ENCODE measurements at places on chromosomes 1 and 21.

DNA sequence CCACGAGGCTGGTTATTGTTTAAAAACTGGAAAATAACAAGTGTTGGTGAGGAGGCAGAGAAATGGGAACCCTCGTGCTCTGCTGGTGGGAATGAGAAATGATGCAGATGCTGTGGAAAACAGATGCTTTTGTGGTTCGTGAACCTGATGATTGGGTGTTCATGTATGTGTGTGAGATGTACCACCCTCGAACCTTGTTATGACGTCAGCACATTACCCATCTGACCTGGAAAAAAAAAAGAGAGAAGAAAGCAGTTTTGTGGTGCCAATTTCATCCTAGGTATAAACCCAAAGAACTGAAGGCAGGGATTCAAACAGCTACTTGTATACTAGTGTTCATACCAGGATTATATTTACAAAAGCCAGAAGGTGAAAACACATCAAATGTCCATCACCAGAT is 6.4 kb upstream of the CFAP107 start:
- DNase-seq = no peak

GRCh38 chr21:45805321-45805720 is 161.8 kb downstream of the PCBP3 start:
- DNase-seq = no peak

DNA sequence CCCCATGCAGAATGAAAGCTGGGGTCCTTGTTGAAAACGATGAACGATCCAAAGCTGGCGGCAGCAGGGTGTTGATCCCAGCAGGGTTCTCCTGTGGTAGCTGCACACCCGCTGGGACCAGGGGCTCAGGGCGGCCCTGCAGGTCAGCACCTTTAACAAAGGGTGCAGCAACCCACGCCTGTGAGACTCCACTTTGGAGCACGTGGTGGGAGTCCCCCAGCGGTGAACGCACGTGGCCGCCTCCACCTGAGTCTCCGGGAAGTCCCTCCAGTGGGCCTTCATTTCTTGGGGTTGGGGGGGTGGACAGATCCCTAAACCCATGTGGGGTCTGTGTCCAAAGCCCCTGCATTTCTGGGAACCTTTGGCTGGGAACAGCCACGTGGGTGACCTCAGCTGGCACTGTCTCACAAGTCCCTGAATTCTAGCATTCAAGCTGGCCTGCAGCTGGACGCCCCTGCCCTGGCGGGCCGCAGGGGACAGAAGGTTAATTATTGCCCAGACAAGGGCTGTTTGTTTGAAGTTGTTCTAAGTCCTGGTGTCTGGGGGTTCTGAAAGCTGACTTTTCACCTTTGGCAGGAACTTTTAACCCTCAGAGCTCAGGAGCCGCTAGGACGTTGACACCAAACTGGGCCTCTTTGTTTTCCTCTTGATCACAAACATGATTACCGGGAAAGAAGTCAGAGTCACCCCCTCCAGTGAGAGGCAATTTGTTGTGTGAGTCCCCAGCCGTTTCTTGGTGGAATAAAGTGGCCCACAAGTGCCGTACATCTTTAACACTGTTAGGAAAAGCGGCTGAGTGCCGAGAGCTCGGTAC is 64.5 kb downstream of the COL18A1 start:
- no peak for DNase-seq

GRCh38 chr1:177665935-177666334 is 303.9 kb downstream of the SEC16B start:
- DNase-seq = no peak

DNA sequence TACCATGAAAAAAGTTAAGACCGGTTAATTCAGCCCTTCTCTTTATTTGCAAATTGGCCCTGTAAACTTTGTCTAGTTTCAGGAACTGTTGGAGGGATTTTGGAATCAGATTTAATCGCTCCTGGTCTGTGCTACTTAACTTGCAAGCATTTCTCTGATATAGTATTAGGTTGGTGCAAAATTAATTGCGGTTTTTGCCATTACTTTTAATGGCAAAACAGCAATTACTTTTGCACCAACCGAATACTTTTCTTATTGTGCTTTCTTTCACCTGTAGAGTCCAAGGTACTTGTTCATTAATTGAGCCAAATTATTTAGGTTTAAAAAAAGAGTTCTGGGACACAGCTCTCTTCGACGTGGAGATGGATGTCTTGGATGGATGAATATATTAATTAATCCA is 92.8 kb upstream of the HNRNPU start:
- no peak for DNase-seq

GRCh38 chr1:46522184-46522968 is 29.1 kb downstream of the KNCN start:
- no peak for DNase-seq

DNA sequence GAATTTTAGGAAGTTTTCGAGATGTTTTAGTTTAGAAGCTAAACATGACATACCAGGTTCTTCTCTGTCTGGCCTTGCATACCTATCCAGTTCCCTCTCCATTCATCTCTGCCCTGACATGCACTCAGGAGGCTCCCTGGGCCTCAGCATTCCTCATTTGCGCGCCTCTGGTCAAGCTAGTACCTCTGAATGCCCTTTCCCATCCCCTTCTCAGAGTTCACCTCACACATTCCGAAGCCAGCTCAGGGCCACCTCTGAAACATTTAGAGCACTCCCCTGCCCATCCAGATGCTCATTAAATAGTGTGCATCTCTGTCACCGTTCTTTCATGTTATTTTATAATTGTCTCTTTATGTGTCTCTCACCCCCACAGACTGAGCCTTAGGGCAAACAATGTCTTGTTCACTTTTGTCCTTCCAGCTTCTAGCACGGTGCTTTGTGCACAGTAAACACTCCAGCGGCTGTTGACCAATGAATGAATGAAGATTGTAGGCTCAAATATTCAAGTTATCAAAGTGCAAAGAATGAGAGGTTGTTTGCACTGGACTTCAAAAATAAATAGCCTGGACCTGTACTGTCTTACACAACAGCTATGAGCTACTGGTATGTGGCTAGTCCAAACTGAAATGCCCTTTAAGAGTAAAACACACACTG is 1.2 kb upstream of the DHCR24 start:
- DNase-seq = no peak

DNA sequence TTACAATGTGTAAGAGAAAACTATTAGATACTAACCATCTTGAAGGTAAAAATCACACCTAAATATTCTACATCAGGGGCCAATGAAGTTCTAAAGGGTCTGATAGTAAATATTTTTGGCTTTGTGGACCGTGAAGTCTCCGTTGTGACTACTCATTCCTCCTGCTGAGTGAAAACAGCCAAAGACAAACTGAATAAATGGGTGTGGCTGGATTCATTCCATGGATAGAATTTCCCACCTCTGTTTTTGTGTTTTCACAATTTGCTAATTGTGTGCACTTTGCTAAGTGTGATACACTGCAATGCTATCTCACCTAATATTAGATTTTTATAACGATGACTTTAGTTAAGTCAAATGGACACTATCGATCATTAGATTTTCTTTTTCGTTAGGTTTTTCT is 1474.0 kb downstream of the PLA2G4A start:
- no peak for DNase-seq

GRCh38 chr1:169692756-169693460 is 18.5 kb downstream of the SELL start:
- no peak for DNase-seq

- peak; percentile 29 for DNase-seq
Observed at GRCh38 chr1:171486048-171486519, 754 bp downstream of the PRRC2C start.

DNA sequence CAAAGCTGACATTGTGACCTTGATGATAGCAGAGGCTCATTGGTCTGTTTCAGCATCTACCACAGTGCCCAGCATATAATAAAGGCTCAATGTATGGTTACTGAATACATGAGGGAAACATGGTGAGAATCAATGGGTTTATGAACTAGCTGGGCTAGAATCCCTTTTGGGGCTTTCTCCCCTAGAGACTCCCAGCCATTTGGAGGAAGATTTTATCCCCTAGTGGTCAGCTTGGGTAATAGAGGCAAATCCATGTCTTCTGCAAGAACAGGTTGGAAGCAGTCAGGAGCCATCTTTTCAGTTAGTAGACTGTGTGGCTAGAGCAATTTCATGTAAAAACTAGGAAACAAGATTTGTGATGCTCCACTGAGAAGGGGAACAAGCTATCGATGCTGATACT is 15.8 kb upstream of the REG4 start:
- peak; percentile 71 for DNase-seq

DNA sequence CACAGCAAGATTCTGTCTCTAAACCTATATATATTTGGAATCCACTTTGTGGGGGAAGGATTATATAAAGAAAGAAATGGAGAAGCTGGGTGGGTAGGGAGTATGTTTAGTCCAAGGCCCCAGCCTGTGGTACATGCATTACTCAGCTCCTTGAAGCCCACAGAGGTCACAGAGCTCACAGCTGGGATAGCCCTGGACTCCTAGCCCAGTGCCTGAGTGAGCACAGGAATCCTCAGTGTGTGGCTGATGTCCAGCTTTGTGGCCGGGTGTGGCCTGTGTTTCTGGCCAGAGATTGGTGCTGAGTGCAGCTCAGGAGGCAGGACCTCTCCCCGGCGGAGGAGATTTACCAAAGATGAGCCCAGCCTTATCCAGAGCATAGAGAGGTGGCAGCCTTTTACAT is 7.6 kb downstream of the CAPN9 start:
- DNase-seq = no peak

DNA sequence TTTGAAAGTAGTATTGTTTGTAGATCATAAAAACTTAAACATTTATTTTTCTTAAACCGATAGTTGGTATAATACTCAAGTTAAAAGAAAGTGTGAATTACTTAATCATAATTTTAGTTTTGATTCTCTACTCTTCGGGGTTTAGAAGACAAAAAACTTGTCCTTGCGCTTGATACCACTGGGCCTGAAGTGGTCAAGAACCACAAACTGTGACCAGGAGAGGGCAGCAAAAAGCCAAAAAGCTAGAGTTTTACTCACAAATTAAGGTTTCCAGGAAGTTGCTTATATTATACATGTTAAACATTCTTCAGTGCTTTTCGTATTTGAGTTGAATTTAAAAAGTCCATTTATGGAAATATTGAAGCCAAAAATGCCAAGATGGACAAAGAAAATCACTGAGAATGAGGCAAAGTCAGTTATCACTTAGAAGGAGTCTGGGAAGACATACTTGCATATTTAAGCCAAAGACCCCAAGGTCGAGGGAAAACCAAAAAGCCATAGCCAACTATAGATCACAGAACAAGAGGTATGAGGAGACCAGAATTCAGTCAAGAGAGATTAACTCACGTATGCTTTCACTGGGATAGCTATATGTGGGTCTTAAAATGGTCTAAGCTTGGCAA is 34.2 kb downstream of the EFCAB7 start:
- DNase-seq = peak; percentile 32

DNA sequence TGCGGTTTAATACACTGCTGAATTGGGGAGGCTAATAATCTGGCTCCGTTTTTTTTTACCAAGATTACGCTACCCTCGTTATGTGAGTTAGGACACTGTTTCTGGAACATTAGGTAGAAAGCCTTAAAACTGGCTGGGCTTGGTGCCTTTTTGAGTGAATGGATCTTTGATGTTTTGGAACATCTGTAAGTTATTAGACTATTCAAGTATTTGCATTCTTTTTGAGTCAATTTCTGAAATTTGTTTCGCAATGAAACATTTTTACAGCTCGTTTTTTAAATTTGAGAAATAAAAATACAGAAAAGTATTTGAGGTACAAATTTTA is 106.9 kb downstream of the LTN1 start:
- DNase-seq = no peak

DNA sequence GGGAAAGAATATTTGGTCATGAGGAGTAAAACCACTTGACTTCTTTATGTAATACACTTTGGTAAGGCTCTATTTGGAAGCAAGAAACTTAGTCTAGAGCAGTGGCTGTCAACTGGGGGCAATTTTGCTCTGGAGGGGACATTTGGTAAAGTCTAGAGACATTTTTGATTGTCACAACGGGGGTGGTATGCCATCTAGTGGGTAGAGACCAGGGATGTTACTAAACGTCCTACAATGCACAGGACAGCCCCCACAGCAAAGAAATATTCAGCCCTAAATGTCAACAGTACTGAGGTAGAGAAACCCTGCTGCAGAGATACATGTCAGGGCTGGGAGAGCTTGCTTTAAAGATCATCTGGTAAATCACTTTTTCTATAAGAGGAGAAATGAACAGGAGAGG is 13.5 kb downstream of the FUCA1 start:
- no peak for DNase-seq

DNA sequence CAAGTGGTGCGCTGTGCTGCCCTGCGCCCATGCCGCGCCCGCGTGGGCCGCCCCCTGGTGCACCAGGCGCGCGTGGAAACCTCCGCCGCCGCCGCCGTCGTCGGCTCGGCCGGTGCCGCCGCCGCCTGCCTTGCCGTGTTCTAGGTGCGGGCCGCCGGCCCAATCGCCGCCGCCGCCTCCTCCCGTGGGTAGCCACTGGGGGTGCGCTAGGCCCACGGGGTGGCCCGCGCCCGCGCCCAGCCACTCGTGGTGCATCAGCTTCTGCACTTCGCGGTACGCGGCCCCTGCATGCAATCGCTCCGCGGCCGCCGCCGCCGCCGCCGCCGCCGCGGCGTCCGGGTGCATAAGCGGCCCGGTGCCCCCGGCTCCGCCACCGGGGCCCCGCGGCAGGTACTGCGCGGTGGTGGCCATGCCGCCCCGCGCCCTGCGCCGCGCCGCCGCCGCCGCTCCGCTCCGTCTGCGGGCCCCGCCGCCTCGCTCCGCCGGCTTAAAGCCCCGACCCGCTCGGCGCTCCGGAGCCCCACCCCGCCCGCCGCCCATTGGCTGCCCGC is at the start of gene POU3F1:
Gene POU3F1 (minus strand): TSS at position 461 of the 551 bp plus-strand sequence. CDS start 50 bp downstream, at position 411.
- no peak for DNase-seq

DNA sequence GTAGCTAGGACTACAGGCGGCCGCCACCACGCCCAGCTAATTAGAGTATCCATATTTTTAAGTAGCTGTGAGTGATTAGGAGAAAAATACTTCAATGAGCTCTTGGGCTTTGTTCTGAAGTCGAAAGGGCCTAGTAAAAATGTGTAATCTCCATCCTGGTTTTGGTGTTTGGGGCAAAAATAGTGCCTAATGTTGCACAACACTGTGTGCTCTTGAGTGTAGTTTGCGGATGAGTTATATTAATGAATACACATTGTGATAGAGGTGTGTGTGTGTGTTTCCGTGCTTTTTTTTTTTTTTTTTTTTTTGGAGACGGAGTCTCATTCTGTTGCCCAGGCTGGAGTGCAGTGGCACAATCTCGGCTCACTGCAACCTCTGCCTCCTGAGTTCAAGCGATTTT is 6.3 kb upstream of the ARID1A start:
- no peak for DNase-seq

DNA sequence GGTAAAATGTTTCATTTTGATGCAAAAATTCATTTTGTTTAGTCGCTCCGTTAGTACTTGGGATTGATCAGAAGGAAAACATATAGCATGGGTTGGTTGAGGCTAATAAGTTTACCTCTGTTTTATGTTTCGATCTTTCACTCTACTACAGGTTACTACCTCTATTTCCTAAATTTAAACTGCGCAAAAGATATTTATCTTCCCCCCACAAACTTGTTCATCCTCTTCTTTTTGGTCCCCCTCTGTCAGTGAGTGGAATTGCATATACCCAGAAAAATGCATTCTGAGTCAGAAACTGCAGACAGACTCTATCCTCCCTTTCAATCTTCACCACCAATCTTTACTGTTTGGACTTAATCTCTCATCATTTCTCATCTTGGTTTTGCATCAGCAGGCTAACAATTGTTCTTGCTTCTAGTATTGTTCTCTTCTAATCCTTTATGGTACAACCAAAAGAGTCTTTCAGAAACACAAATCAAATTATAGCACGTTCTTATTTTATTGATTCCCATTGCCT is 316.0 kb upstream of the ADGRL4 start:
- DNase-seq = no peak

- DNase-seq = no peak
Observed at GRCh38 chr1:243507672-243508302, 251.9 kb downstream of the SDCCAG8 start.

- no peak for DNase-seq
Observed at GRCh38 chr1:5430136-5430535, 562.1 kb downstream of the NPHP4 start.

GRCh38 chr1:226111883-226112261 is 49.4 kb downstream of the H3-3A start:
- DNase-seq = peak; percentile 22

Data from iPS-NIHi11 (cell line).